ENCODE measurements at places on chromosomes 4 and X.

DNA sequence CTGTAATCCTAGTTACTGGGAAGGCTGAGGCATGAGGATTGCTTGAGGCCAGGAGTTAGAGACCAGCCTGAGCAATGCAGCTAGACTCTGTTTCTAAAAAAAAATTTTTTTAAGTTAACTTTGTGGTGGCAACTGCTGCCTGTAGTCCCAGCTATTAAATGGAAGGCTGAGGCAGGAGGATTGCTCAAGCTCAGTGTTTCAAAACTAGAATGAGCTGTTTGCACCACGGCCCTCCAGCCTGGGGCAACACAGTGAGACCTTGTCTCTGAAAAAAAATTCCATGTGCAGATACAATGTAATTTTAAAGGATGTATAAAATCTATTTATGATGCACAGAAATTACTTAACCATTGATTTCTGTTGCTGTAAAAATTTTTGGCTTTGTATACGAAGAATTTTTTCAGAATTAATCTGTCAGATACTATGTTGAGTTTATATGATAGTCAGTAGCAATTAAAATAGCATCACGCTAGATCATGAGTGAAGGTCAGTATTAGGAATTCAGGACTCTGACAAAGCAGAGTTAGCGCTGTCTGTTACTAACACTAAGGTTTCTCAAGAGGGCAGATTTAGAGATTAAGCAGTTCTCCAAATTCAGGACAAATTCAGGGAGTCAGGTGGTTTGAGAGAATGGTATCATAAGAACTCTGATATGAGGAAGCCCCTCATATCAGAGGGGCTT, 8.3 kb upstream of the AGA start:
- no peak for DNase-seq

DNA sequence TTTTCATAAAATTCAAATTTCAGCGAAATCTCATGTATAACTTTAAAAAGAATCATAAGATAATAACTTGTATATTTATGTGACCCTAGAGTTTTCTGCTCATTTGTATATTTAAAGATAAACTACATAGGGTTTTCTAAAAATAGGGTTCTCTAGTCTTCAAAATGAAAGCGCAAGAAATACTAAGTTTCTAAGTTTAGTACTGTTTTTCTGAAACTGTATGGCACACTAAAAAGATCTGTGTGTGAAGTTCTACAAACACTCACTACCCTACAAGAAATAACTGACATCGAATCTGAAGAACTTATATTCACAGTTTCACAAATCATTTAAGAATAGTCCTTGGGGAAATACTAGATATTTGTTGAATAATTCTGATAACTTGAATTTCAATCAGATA, 38.7 kb upstream of the NDST4 start:
- DNase-seq: no peak

DNA sequence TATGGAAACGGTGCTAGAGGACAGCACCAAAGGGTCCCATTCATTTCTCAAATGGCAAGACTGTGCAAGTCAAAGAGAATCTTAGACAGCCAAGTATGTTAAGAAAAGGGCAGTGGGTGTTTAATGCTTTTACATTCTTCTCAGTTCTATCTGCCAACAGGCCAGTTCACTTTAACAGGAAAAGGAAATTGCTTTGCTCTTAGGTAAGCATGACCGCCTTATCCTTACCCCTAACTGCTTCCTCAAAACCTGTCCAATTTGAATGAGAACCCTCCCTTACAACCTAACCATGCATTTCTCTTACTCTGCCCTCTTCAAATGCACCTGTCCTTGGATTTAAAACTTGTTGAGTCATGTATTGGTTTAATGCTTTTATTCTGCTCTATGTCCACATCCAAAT, 44.5 kb upstream of the BLTP1 start:
- DNase-seq: no peak

DNA sequence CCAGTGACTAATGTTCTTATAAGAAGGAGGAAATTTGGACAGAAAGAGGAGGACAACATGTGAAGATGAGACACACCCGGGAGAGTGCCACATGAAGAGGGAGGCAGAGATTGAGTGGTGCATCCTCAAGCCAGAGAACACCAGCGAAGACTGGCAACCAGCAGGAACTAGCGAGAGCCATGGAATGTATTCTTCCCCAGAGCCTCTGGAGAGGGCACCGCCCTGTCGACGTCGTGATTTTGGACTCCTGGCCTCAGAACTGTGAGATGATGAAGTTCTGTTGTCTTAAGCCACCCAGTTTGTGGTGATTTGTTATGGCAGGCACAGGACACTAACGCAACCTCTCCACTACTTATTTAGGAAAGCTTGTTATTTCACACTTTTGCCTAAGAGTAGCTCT, 196.0 kb upstream of the TLL1 start:
- no peak for DNase-seq

GRCh38 chrX:103741879-103742278, 31.2 kb downstream of the TMEM31 start:
- DNase-seq: no peak

DNA sequence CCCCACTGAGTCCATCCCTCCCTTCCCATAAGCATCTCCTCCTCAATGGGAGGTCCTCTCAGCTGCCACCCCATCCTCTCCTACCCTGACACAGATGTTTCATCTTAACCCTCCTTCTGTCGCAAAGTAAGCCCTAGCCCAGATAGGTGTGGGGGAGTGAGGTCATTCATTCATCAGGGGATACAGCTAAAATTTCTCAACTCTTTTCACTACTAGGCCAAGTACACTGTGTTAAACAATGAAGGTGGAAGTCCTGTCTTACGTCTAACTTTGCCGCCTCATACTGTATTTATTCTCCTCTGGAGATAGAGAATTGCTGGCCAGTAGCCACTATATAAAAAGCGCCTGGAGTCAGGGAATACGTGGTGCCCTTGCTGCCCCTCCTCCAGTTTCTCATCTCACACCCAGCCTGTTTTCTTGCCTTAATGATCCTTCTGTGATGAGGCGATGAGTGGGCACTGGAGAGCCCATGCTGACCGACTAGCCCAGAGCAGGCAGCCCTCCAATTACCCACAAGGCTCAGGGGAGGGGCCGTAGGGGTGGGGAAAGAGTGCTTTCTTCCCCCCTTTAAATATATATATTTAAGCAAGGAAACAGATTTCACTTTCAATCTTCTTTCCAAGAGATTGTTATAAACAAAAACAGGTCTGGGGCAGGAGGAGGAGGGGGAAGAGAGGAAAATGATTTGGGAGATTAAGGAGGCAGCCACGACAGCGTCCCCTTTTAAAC, 149.5 kb downstream of the PJA1 start:
- DNase-seq: no peak
